ENCODE measurements at places on chromosomes 6 and 20.

GRCh38 chr20:9306521-9306920 is 207.9 kb upstream of the LAMP5 start:
- no peak for DNase-seq

DNA sequence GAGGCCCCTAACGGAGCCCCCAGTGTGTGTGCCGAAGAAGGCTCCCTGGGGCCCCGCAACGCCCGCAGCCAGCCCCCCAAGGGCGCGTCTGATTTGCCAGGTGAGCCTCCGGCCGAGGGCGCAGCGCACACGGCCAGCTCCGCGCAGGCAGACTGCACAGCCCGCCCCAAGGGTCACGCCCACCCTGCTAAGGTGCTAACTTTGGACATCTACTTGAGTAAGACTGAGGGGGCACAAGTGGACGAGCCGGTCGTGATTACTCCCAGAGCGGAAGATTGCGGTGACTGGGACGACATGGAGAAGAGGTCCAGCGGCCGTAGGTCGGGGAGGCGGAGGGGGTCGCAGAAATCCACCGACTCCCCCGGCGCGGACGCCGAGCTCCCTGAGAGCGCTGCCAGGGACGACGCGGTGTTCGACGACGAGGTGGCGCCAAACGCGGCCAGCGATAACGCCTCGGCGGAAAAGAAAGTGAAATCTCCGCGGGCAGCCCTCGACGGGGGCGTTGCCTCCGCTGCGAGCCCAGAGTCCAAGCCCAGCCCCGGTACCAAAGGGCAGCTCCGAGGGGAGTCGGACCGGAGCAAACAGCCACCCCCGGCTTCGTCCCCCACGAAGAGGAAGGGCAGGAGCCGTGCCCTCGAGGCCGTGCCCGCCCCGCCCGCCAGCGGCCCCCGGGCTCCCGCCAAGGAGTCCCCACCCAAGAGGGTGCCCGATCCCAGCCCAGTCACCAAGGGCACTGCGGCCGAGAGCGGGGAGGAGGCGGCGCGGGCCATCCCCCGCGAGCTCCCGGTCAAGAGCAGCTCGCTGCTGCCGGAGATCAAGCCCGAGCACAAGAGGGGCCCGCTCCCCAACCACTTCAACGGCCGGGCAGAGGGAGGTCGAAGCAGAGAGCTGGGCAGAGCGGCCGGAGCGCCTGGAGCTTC is 117.0 kb downstream of the RTN4IP1 start:
- peak; percentile 64 for DNase-seq

DNA sequence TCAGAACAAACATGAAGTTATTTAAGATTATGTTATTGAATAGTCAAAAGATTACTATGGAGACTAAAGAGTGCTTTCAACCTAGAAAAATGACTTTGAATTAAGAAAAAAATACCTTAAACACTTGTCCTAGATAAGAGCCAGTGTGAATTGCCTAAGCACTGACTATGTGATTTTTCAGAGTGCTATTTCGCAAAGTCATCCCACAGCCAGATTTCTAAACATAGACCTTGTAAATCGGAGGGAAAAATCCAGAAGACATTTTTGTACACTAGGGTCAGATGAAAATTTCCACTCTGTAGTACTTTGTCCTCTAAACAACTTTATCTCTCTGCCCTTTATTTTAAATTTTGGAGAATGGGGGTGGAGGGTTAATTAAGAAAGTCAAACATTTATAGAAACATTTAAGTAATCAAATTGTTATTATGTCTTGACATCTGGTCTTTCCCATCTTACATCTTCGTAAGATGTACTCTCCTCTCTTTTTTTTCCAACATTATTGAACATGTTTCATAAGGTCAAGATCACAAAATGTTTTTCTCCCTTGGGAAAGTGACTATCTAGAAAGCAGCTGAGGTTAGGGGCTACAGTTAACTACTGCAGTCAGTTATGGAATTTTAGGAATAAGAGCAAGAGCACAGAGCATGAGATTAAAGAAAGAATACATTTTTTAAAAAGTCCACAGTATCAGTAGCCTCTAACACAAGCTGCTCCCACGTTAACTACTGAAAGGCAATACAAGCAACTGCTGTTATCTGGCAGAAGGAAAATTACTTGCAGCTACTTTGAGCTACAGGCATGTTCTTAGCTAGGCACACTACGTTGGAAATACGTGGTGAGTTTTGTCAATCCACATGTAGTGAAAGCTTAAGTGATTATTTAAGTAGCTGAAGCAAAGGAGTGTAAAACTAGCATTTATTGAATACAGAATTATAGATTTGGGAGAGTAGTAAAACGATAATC is 648.5 kb downstream of the HTR1B start:
- DNase-seq: no peak

DNA sequence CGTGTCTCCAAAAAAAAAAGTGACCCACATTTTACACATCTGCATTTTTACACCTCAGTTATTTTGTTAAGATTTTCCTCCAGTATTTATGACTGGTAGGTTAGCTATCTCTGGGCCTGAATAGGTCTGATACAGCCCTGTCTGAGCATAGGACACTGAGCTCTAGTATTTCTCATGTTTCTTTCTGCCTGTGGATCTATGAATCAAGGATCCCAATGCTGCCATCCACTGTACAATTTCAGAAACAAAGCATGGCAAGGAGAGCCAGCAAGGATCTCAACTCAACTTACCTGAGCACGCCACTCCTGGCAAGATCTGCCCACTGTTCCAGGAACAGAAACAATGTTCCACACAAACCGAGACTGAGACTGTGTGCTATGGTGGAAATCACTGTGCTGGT is 36.4 kb upstream of the ENPP5 start:
- DNase-seq: no peak

DNA sequence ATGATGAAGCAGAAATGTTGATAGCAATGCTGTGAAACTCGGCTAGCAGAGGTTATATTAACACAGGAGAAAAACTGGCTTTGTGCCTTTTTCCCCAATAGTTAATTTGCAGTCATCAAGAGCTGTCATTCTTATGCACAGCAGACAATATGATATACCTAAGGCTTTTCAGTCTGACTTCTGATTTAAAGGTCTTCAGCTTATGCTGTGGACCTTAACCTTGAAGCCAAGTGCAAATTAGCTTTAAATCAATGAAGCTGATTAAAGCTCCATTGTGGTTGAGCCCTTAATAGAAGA is 171.6 kb upstream of the ID4 start:
- DNase-seq: no peak

GRCh38 chr6:40706178-40706577 is 119.0 kb upstream of the LRFN2 start:
- no peak for DNase-seq

DNA sequence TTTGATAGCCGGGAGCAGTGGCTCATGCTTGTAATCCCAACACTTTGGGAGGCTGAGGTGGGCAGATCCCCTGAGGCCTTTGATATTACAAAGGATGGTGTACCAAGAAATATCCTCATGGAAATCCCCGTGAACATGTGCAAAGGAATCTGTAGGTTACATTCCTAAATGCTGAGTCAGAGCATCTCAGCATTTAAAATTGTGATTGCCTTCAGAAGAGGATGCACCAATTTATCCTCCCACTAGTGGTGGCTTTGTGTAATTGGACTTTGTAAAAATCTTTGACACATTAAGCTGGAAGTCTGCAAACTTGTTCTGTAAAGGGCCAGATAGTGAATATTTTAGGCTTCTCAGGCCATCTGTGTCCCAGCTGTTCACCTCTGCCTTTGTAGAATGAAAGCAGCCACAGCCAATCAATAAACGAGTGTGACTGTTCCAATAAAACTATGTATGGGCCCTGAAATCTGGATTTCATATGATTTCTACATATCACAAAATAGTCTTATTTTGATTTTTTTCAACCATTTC is 11.8 kb downstream of the TMEM14B start:
- DNase-seq: no peak

DNA sequence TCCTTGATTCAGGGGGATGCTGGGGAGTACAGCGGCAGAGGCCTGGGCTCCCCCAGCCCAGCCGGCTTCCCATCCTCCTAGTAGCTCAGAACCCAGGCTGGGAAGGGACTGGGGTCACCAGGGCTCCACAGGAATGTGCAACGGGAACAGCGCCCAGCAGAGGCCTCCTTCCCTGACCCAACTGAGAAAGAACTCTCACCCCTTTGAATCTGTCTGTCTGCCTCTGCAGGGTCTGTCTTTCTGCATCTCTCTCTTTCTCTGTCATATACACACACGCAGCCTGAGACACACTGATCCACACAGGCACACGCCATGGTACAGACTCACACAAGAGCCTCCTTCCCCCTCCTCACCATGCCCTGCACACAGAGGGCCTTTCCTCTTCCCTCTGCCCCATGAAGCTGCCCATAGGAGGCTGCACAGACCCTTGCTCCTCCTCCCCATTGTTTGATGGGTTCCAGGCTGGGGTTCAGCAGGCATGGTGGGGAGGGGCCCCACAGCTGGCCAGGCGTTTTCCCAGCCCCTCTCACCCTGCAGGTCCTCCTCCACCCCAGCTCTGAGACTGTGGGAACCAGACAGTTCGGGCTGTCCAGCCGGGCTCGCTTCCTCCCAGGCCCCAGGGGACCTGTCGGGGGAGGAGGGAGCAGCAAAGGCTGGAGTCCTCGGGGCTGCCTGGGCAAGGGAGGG is 2.8 kb downstream of the FOXS1 start:
- no peak for DNase-seq

DNA sequence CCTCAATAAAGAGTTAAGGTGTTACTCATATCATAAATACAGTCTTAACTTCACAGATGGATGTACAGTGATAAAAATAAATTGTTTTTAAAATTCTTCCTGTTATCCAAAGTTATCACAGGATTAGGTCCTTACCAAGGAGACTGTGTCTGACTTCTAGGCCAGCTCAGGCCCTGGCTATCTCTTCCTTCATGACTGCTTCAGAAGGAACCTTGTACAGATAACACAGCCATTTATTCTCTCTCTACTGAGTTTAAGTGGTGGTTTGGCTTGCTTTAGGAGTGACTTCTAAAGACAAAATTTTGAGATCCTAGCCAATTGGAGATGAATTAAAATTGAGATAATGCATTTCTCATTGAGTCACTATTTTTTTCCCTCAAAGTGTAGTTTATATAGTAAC is 40.8 kb upstream of the RNF182 start:
- DNase-seq: no peak

DNA sequence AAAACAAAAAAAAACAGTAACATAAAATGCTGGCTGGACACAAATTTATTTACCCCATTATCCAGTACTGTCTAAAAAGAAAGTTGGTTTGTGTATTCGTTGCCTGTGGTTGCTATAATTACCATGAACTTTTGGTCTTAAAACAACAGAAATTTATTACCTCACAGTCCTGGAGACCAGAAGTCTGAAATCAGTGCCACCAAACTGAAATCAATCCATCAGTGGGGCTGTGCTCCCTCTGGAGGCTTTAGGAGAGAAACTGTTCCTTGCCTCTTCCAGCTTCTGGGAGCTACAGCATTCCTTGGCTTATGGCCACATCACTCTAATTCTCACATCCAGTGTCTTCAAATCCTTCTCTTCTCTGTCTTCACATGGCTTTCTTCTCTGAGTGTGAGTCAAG is 79.4 kb downstream of the SNX5 start:
- no peak for DNase-seq

- DNase-seq: no peak
Observed at GRCh38 chr6:21228411-21228810, 365.1 kb upstream of the SOX4 start.

- no peak for DNase-seq
Observed at GRCh38 chr6:116895935-116896334, 18.9 kb downstream of the RFX6 start.

DNA sequence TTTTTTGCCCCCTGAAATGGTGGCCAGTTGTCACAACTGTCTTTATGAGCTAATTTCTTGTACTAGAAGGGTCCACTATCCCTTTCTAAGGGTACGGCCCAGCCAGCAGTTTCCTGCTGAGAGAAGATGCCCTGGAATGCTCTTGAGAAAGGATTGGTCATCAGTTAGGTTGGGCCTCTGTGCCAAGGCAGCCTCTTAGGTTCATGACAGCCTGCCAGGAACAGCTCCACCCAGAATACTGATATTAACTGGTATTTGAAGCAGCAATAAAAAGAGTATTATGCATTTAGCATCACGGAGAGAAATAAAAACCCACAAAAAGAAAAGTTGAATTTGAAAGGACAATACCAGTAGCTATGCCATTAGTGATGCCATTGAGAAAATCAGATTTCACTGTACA is 9.0 kb upstream of the HINT3 start:
- DNase-seq: no peak

DNA sequence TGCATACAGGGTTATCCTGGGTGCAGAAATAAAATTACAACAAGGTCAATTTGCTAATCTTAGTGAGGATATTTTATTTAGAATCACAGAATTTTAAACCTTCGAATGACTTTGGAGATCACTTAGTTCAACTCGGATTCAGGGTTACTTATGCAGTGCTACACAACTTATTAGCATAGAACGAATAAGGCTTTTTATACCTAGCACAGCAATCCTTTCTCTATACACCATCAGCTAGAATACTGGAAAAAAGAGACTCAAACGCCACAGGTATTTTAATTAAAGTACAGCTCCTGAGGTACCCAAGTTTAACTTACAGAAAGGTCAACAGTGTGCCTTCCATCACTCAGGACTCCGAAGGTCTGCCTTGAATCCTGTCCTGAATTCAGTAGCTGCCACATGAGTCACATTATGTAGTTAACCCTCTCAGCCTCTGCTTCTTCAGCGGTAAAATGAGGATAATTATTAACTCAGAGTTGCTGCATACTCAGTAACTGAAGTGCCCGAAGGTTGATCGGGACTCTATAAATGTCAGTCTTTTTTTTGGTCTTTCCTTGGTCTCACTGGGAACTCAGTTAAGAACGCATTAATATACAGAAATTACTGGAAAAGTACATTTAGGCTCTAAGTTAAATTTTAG is 6.0 kb upstream of the QKI start:
- DNase-seq: no peak

DNA sequence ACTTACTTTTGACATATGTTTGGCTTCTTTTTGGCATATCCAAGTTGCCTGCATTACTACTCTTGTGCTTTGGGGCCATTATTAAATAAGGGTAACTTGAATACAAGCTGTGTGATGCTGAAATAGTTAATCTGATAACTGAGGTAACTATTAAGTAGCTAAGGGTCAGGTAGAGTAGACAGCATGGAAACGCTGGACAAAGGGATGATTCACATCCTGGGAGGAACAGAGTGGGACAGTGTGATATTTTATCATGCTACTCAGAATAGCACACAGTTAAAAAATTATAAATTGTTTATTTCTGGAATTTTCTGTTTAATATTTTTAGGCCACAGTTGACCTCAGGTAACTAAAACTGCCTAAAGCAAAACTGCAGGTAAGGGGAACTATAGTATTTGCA is 483.9 kb downstream of the RFPL4B start:
- DNase-seq: no peak

- DNase-seq: no peak
Observed at GRCh38 chr20:37522260-37523011, 1.4 kb downstream of the NNAT start.

GRCh38 chr6:151067684-151068596 is 171.8 kb upstream of the AKAP12 start:
- no peak for DNase-seq

GRCh38 chr20:41138475-41139226 is 1.3 kb downstream of the PLCG1 start:
- DNase-seq: no peak

- DNase-seq: no peak
Observed at GRCh38 chr6:161660666-161661571, 387.1 kb upstream of the AGPAT4 start.

GRCh38 chr20:49853640-49854039 is 41.0 kb downstream of the SLC9A8 start:
- DNase-seq: no peak

GRCh38 chr6:33490198-33490597 is 35.8 kb downstream of the ZBTB9 start:
- no peak for DNase-seq

GRCh38 chr6:100620085-100620840 is 155.5 kb upstream of the SIM1 start:
- no peak for DNase-seq

All from activated T-cell treated with anti-CD3 and anti-CD28 coated beads for 1 hour (primary cell).